Mammary epithelial cell (primary cell): ENCODE measurements at places on chromosomes 16 and 17.

DNA sequence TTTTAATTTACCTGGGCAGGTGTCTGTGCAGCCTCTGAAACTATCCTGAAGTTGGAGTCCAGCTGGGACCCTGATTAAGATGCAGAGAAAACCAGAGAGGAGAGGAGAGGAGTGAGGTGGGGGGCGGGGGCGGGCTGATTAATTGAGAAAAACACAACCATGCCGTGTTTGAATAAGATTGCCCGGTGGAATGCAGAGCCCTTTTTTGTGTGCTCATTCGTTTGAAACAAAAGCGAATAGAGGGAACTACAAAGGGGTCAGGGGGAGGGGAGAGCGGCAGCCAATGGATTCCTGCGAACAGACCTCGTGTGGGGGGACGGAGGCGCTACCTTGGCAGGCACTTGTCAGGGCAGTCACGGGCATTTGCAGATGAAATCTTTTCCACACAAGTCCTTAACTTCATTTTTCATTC is 355.8 kb downstream of the SOX9 start:
- DNase-seq, result no peak

DNA sequence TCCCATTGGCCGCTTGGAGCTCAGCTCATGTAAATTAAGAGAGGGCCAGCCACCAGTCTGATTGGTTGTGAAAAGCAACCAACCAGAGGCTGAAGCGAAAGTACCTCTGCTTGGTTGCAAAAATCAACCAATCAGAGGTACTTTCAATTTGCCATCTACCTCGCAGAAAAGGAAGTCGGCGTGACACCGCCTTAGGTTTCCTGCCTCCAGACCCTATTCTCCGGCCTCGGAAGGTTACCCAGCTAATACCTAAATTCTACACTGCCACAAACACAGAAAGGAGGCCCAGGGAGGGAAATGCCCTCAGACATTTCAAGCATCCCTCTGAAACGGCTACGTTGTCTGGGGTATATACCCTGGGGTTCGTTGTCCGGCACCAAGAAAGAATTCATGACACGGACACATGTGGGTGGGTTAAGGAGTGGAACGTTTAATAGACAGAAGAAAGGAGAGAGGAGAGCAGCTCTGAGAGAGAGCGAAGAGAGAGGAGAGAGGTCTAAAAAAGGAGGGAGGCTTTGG is 481.3 kb downstream of the TMEM114 start:
- DNase-seq, result no peak

GRCh38 chr17:77926981-77927380 is 31.5 kb upstream of the TNRC6C start:
- DNase-seq, result no peak

- no peak for DNase-seq
These were observed 30.0 kb downstream of the HNF1B start for GRCh38 chr17:37714897-37715296.

DNA sequence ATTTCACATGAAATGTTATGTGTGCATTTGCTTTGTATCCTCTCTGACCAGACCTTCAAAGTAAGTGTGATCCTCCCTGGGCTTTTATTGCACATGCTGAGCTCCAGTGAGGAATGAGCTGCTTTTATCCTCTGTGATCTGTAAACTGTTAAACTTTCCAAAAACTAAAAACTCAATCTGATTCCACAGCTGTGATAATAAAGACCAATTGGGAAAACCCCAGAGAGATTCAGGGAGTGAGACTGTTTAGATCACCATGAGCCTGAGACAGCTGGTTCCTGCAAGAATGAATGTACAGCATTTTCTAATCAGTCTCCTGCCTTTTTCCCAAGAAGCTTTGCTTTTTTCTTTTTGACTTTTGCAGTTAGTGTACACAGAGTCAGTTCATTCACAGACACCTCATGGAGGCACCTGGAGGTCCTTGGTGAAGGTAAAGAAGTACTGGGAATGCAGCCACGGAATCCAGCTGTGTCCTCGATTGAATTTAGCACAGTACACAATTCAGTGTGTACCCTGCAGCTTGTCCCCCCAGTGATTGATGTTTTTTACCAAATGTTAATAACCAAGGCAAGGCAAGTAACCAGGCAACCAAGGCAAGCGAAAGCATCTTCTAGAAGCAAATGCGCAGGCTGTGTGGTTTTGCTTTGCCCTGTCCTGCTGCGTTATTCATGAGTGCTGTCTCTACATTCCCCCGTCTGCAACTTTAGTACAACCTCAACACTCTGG is 182.6 kb downstream of the LGALS9B start:
- DNase-seq, result no peak
